Stimulated activated CD4-positive, alpha-beta T cell treated with anti-CD3 and anti-CD28 coated beads, Interleukin-1b, Interleukin-23, amount 100 ng/mL, for 24 hours (primary cell): ENCODE measurements at places on chromosomes 4 and X.

GRCh38 chr4:109760682-109761081, 30.8 kb upstream of the PLA2G12A start:
- no peak for DNase-seq

GRCh38 chr4:144300616-144301015, 160.1 kb upstream of the GYPA start:
- DNase-seq = no peak

- no peak for DNase-seq
Observed at GRCh38 chrX:13565511-13565910, 3.9 kb upstream of the EGFL6 start.

- no peak for DNase-seq
Observed at GRCh38 chr4:6893449-6894085, 16.1 kb upstream of the TBC1D14 start.

- no peak for DNase-seq
Observed at GRCh38 chrX:69014200-69014599, 151.1 kb downstream of the PJA1 start.

GRCh38 chr4:183300655-183301054, 19.4 kb downstream of the CLDN22 start:
- DNase-seq = no peak

GRCh38 chr4:186551849-186552248, 3.5 kb downstream of the MTNR1A start:
- DNase-seq = no peak

GRCh38 chrX:117532339-117532738, 584.3 kb downstream of the KLHL13 start:
- DNase-seq = no peak

DNA sequence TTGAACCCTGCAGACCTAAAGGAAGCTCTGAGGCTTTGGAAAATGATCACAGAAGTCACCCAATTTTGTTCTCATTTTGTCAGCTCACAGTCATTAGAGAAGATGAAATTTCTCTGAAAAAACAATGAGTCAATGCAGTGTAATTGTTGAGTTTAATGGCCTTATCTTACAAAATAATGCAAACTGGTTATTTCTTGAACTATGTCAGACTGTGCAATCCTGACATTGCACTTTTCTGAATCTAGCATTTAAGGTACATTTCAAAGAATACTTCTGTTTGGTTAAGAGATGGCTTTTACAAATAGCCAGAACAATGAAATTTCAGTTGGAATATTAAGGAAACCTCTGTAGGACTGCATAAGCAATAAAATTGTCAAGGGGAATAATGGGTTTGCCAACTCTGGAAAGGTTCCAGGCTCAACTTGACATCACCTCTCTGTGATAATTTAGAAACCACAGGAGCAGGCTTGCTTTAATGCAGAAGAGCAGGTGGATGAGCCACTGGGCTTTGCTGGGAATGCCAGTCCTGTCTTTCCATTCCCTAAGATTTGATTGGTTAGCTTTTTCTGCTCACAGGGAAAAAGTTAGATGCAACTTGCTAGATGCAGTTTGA, 222.8 kb downstream of the FRMPD4 start:
- DNase-seq = no peak

GRCh38 chr4:87219632-87220093, 755 bp downstream of the KLHL8 start:
- DNase-seq = peak; percentile 38

DNA sequence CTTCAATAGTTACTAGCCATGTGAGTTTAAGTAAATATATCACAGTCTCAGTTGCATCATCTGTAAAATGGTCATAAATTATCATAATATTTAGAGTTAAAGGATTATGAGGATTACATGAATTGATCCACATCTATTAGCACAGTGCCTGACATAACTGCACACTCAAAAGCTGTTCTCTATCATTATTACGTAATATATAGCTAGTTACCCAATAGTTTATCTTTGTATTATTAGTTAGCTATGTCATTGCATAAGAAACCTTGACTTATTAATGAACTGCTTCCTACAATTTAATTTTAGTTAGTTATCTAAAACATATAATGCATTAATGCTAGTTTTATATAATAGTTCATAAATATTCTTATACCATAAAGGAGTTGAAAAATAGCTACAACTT, 1076.9 kb upstream of the GRID2 start:
- no peak for DNase-seq

GRCh38 chr4:76074993-76075600, 588 bp downstream of the ART3 start:
- no peak for DNase-seq

- DNase-seq = no peak
Observed at GRCh38 chrX:78074088-78074487, 30.0 kb upstream of the PGK1 start.

DNA sequence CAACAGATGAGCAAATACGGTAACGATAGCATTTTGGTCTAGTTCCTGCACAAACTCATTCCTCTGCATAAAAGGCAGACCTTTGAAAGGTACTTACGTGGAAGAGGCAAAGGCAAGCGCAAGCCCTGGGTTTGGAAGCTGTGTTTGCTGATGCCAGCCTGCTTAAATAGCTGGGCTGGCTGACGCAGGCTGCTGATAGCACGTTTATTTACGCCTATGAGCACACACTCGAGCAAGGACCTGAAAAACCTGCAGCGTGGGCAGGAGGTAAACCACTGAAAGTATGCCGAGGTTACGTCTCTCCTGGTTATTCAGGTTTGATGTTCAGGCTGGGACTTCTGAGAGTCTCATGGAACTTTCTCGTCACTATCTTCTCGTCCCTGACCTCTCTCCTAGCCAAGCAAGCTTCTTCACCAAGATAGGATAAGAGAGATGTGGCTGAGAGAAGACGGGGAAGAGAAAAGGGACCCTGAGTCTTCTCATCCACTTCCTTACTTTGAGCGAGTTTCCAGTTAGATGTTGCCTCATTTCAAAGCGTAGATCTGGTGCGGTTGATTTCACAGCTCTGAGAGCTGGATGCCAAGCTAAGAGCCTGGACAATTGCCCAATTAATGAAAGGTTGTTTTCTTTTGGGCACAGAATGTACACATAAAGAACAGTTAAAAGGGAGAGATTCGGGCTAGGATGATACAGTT, at the start of gene HOPX:
Gene HOPX (minus strand): TSS at position 139 of the 695 bp plus-strand sequence. CDS start 23,480 bp downstream, outside the sequence.
- peak; percentile 30 for DNase-seq

- no peak for DNase-seq
Observed at GRCh38 chrX:82658492-82658891, 849.6 kb upstream of the POU3F4 start.

DNA sequence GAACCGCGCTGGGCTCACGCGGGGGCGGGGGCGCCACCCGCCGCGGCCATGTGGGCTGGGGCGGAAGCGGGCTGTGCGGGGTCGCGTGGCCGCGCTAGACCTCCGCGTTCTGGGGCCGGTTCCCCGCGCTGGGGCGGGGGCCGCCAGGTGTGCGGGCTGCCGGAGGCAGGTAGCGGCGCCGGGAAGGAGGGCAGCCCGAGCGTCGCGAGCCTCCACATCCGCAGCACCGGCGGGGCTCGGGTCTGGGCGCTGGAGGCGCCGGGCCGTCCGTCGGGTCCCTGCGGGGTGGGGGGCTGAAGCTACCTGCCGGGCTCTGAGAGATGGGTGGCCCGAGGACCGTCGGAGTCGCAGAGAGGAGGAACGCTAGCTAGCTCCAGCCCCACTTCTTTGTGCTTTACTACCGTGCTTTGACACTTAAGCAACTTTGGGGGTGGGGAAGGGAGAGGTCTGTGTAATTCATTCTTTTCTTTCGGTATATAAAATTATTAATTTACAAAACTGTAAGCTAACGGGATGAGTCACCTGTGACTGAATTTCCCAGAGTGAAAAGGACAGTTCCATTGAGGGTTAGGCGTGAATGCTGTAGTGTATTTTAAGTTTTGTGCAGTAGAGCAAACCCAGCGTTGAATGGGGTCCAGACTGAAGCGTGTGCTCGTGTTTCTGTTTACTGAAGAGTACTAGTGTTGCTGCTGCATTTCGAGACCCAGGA, 689 bp downstream of the METAP1 start:
- DNase-seq = no peak

- DNase-seq = no peak
Observed at GRCh38 chrX:147902270-147902669, 9.4 kb upstream of the FMR1 start.

DNA sequence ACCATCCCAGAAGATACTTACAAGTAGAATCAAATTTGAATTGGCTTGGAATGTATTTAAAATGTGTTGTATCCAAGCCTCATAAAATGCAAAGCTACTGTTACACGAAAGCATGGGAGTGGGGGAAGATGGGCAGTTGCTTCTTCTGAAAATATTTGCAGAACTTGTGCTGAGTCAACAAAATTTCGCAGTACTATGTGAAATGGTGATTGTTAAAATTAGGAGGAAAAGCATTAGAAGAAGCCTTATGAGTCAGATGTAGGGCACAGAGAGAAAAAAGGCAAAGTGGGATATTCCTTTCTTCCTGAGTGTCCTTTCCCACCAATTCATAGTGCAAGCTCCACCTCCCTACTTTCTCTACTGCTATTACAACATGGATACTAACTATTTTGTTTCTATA, 332.7 kb downstream of the PRDM5 start:
- no peak for DNase-seq

GRCh38 chr4:48102303-48102702, 31.7 kb downstream of the TXK start:
- DNase-seq = no peak

GRCh38 chr4:103089481-103089880, 10.2 kb downstream of the BDH2 start:
- no peak for DNase-seq

GRCh38 chr4:8392591-8393190, 47.8 kb downstream of the ACOX3 start:
- no peak for DNase-seq

DNA sequence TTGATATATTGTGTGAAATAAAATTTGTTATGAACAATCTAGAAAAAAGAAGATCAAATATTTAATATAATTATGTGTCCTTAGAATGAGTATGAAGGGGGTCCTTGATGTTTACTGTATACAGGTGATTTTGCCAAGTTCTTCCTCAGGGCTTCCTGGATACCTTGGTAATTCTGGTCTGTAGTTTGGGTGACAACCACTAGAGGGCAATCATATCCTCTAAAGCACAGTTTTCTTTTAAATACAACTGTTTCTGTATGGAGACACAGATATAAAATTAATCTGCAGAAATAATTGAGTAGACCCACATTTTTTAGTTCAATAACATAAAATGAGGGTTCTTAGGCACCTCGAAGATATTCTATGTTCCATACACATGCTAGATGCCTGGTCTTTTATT, 157.7 kb downstream of the SPANXN1 start:
- DNase-seq = no peak

GRCh38 chrX:20515841-20516461, 249.2 kb upstream of the RPS6KA3 start:
- DNase-seq = no peak
